ENCODE measurements at places on chromosomes 13 and 19. TPM values are rescaled to one million over a fixed set of nuclear protein-coding genes. Genes with fewer than 3 reads are reported as not detected.
A peak's percentile ranks its signal among the peaks of the same experiment; 100 is the strongest.

DNA sequence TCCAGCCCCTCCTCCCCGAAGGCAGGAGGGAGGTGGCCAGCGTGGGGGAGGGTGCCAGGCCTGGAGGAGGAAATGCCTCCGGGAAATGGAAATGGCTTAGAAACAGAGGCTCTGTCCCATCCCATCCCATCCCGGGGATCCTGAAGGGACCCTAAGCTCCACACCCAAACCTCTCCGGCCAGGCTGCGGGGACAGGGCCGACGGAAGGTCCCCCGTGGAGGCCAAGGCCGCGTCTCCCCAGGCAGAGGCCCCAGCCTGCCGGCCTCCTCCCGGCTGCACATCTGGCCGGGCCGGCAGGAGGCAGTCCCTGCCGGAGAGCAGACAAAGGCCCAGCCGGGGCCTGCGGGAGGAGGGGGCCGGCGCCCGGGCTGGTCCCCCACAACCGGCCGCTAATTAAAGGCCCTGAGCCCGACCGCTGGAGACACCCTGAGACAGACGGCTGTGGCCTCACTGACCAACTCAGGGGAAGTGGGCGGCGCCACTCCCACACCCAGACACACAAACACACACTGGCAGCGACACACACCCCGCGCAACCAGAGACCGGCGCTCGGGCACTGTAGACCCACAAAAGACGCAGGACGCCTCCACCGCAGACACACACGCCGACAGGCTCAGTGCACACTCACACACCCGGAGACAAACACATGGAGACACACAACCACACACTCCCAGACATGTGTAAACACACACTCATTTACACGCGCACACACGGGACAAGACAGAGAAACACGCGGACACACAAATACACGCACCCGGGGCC, 1.1 kb downstream of the ADAMTS10 start:
- peak; percentile 79 for DNase-seq

- no peak for DNase-seq
These were observed 757.3 kb downstream of the EFNB2 start for GRCh38 chr13:105778196-105778595.

GRCh38 chr13:55705971-55706370, 1434.7 kb upstream of the PRR20A start:
- DNase-seq, result no peak

Gene GRIN2D
- total RNA-seq, result 0.39 TPM

Gene GPR4
- 5.2 TPM for total RNA-seq

- no peak for DNase-seq
These were observed 55.2 kb downstream of the CCDC70 start for GRCh38 chr13:51916962-51917361.

GRCh38 chr19:10878253-10878652, 6.9 kb downstream of the CARM1 start:
- DNase-seq, result no peak

Data from left cardiac atrium (tissue), 4 donors.